ENCODE measurements at places on chromosomes 2 and 18. TPM values are rescaled to one million over a fixed set of nuclear protein-coding genes. Genes with fewer than 3 reads are reported as not detected.

GRCh38 chr18:30970196-30970816 is 72.2 kb downstream of the DSC3 start:
- DNase-seq = peak; percentile 65

SPATA3 gene
- not detected for polyA plus RNA-seq

- no peak for DNase-seq
Measured at GRCh38 chr2:113842919-113843736, 46.8 kb upstream of the ACTR3 start.

GRCh38 chr2:241903121-241904010 is 33.8 kb downstream of the RTP5 start:
- no peak for DNase-seq

Measured in small intestine (tissue), 16 donors.